ENCODE measurements at places on chromosomes 13 and 19. TPM values are rescaled to one million over a fixed set of nuclear protein-coding genes. Genes with fewer than 3 reads are reported as not detected.

The MZF1 gene
- 7.9 TPM for total RNA-seq

The PIAS4 gene
- total RNA-seq: 26.6 TPM

The IRF2BP1 gene
- total RNA-seq: 18.0 TPM

The ZNF573 gene
- 3.4 TPM for total RNA-seq

The PRX gene
- total RNA-seq: 1.5 TPM

The C3 gene
- total RNA-seq: 0.33 TPM

The SMIM44 gene
- total RNA-seq: not detected

The ADGRE3 gene
- total RNA-seq: not detected

The MEF2B gene
- not detected for total RNA-seq

The RAB3A gene
- total RNA-seq: 0.76 TPM

The CRTC1 gene
- total RNA-seq: 0.65 TPM

The TTC9B gene
- not detected for total RNA-seq

The SIGLEC14 gene
- not detected for total RNA-seq

The PEG3 gene
- total RNA-seq: 0.17 TPM

The TMEM147 gene
- 50.9 TPM for total RNA-seq

The MAP1S gene
- total RNA-seq: 35.8 TPM

The CD37 gene
- not detected for total RNA-seq

The DHX34 gene
- 3.0 TPM for total RNA-seq

The BRCA2 gene
- 1.5 TPM for total RNA-seq

The LSM14A gene
- 138 TPM for total RNA-seq

The SELENOV gene
- total RNA-seq: not detected

The FCER2 gene
- not detected for total RNA-seq

The GPC5 gene
- 0.43 TPM for total RNA-seq

The FAM83E gene
- 0.22 TPM for total RNA-seq

The RTBDN gene
- not detected for total RNA-seq

The NLRP7 gene
- not detected for total RNA-seq

The CEACAM4 gene
- total RNA-seq: not detected

The ALDH16A1 gene
- 54.6 TPM for total RNA-seq

The SIGLEC11 gene
- total RNA-seq: not detected

The C5AR2 gene
- total RNA-seq: 0.11 TPM

The SHISA7 gene
- total RNA-seq: not detected

The AMER2 gene
- not detected for total RNA-seq

The FCGBP gene
- total RNA-seq: 0.17 TPM

The LILRA1 gene
- not detected for total RNA-seq

The S1PR5 gene
- not detected for total RNA-seq

The OLFM4 gene
- total RNA-seq: 0.11 TPM

The TSKS gene
- under 0.01 TPM for total RNA-seq

The DCT gene
- not detected for total RNA-seq

The LHB gene
- 0.17 TPM for total RNA-seq

The JUNB gene
- total RNA-seq: 187 TPM

The CCDC97 gene
- total RNA-seq: 6.2 TPM

The B3GNT3 gene
- total RNA-seq: 0.09 TPM

The CCDC8 gene
- total RNA-seq: 0.22 TPM

The FCHO1 gene
- total RNA-seq: 0.43 TPM

The SERTM1 gene
- 0.09 TPM for total RNA-seq

The ITGBL1 gene
- total RNA-seq: 16.3 TPM

The UBE2L5 gene
- total RNA-seq: not detected

The KLF5 gene
- 1.1 TPM for total RNA-seq

The BEST2 gene
- not detected for total RNA-seq

The ZNRF4 gene
- not detected for total RNA-seq

The CRLF1 gene
- total RNA-seq: not detected

The ZNF784 gene
- 4.5 TPM for total RNA-seq

The SPTBN4 gene
- total RNA-seq: not detected

The ERICH4 gene
- not detected for total RNA-seq

The RNF113B gene
- not detected for total RNA-seq

The ZNF135 gene
- 0.34 TPM for total RNA-seq

The SIGLEC8 gene
- total RNA-seq: not detected

The ZNF224 gene
- total RNA-seq: 28.3 TPM

The CRB3 gene
- total RNA-seq: not detected
